ENCODE measurements at places on chromosomes 2 and 18.

- no peak for DNase-seq
Observed at GRCh38 chr2:191625446-191625845, 52.5 kb upstream of the NABP1 start.

DNA sequence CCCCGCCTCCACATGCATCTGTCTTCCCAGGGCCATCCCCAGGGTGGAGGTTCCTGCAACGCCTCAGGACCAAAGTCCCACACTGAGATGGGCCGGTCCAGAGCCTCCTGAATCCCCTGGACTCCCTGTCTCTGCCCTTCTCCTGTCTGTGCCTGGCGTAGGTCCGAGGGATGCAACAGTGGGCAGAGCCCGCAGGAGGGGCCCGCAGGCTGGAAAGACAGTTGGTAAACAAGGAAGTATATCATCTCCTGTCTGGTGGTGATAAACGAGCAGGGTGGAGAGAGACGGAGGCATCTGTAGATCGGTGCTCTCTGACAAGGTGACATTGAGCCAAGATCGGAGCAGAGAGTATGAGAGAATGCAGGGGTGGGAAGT lies 72.6 kb upstream of the RAB6C start:
- DNase-seq: no peak

DNA sequence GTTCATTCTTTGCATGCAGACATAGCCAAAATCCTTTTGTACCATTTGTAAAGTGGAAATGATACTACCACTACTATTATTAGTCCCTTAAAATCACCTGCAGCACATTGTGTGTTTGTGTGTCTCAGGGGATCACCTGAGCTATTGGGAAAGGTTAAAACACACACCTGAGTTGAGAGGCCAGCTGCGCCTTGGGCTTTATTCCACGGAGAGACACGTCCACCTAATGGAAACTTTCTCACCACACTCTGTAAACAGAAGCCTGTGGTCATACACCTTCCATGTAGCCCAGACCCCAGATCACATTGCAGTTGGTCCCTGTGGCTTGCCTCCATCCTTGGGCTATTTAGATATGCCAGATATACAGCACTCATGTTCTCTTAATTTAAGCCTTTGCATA lies 81.8 kb upstream of the SH3BP4 start:
- no peak for DNase-seq

DNA sequence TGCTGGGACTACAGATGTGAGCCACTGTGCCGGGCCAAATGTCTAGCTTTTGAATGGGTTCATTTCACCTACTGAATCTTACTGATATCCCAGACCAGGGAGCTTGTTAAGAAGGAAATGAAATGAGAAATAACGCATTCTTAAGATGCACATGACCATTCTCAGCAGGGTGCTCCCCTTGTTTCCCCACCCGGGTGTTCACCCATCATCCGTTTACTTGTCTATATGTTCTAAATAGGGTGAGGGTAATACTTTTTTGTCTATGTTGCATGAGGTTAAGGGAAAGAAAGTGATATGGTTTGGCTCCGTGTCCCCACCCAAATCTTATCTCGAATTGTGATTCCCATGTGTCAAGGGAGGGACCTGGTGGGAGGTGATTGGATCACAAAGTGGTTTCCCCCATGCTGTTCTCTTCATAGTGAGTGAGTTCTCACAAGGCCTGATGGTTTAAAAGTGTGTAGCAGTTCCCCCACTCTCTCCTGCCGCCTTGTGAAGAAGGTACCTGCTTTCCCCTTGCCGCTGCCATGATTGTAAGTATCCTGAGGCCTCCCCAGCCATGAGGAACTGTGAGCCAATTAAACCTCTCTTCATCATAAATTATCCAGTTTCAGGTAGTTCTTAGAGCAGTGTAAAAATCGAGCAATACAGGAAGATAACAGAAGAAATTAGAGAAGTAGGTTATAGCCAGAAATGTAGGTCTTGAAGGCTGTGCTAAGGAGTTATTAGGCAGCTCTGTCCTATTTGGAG lies 129.1 kb downstream of the DDX1 start:
- DNase-seq: no peak

- no peak for DNase-seq
Observed at GRCh38 chr2:1652034-1652790, 92.1 kb downstream of the PXDN start.

- DNase-seq: no peak
Observed at GRCh38 chr2:98565286-98565860, 42.9 kb downstream of the COA5 start.

DNA sequence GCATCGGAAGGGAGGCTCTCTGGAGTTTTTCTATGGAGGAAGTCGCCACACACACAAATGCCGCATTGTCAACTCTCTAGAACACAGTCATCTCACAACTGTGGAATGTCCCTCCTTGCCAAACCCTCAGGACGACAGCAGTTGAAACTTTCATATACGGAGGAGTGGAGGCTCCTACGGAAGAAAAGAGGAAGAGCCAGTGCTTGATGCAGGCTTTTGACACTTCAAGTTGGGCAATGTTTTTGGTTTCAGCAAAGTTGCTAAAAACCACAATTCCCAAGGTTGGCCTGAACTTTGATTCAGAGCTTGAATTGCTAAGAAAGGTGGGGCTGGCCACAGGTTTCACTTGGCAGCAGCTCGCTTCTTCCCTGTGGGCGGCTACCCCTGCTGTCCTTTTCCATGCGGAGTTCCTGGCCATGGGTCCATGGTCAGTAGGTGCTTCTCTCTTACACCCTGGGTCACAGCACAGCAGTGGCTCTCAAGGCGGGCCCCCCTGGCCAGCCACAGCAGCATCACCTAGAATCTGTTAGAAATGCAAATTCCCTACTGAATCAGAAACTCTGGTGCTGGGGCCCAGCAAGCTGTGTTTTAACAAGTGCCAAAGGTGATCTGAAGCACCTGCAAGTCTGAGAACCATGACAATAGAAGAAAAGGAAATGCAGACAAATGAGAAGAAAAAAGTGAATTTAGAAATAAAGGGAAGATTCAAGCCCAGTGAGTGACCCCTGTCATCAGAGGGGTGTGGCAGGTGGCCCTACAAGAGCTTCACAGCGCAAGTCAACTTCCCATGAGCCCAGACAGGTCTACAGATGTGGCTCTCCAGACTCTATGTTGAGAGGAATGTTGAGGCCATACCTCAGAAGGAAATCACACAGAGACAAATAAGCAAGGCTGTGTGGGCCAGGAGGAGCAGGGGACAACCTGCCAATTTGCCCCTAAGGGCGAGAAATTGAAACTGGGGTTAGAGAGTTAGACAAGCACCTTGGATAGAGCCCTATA lies 856.4 kb downstream of the RNF144A start:
- peak; percentile 13 for DNase-seq

DNA sequence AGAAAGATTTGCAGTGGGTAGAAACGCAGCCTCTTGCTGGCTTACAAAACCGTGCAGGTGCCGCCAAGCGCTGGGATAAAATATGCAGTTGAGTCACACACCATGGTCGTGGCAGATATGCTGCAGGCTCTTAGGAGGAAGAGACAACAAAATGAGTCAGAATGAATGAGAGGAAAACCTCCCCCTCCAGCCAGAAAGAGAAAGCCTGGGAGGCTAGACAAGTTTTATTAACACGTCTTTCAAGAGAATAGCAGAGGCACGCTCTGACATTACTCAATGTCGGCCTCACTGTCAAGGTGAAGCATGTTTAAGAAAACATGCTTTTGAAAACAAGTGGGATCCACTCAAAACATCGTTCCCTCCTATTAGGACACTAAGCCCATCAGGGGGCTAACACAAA lies 37.1 kb upstream of the ZCCHC2 start:
- peak; percentile 9 for DNase-seq

GRCh38 chr2:153536115-153536514 lies 57.6 kb upstream of the RPRM start:
- no peak for DNase-seq

DNA sequence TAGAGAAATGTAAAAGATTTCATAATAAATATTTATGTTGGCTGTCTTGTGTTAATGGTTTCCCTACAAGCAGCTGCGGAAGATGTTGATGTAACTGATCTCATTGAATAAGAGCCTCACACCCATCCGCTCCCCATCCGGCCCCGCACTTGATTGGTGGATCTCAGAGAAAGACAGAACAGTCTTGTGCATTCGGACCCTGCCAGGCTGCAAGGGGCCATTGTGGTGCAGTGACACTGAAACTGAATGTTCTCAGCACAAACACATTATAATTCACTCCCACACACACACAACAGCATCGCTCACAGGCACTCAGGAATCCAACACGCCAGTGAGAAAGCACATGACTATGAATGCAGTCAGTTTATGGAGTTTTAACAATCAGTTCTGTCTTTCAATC lies 47.8 kb downstream of the PRELID3A start:
- no peak for DNase-seq

DNA sequence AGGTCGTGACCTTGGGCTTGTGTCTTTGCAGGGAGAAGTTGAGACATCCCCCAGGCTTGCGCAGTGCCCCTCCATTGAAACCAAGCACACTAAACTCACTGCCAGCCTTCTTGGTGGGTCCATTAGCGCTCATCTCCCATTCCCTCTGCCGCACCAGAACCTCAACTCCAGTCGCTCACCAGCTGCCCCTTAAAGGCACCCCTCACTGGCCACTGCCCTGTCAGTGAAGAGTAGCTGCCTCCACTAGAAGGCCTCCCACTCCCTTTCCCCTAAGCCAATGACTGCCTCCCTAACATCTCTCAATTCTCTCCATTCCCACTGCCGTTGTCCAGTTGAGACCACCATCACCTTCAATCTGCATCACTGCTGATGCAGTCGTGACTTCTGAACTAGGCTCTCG lies 114.8 kb upstream of the EPC2 start:
- DNase-seq: no peak

DNA sequence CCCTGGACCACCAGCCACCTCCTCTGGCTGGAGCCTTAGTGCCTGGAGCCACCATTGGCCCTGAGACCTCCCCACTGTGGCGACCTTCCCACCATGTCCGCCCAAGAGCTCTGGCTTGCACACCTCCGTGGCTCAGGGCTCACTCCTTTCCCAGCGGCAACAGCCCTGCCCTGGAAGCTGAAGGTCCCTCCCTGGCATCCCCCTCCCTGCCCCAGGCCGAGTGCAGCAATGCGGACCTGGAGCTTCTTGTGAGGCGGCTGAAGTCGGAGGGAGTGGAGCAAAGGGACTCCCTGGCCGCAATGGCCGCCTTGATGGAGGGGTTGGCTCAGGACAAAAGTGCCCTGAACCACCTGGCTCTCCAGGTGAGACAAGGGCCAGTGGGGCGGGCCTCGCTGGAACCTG lies 28.6 kb downstream of the CROCC2 start:
- no peak for DNase-seq

GRCh38 chr2:133407341-133407740 lies 160.9 kb downstream of the NCKAP5 start:
- no peak for DNase-seq

GRCh38 chr18:62755946-62756345 lies 40.6 kb downstream of the PHLPP1 start:
- no peak for DNase-seq

GRCh38 chr2:86301009-86301408 lies 36.4 kb downstream of the REEP1 start:
- no peak for DNase-seq

- peak; percentile 10 for DNase-seq
Observed at GRCh38 chr2:111209045-111209514, 88.4 kb downstream of the BCL2L11 start.

GRCh38 chr2:232235716-232236115 lies 142.8 kb upstream of the ALPP start:
- no peak for DNase-seq

- no peak for DNase-seq
Observed at GRCh38 chr18:26575865-26576217, 27.5 kb upstream of the KCTD1 start.

- peak; percentile 1 for DNase-seq
Observed at GRCh38 chr18:63365876-63366212, 1.2 kb downstream of the KDSR start.

DNA sequence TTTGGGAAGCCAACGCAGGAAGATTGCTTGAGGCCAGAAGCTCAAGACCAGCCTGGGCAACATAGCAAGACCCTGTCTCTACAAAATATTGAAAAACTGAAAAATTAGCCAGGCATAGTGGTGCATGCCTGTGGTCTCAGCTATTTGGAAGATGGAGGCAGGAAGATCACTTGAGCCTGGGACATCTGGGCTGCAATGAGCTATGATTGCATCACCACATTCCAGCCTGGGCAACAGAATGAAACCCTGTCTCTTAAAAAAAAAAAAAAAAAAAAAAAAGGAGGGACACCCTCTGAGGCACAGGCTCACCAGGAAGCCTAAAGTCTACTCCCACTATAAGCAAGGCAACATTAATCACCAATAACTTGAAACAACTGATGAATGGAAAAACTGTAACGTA lies 151.1 kb downstream of the CCDC148 start:
- no peak for DNase-seq

DNA sequence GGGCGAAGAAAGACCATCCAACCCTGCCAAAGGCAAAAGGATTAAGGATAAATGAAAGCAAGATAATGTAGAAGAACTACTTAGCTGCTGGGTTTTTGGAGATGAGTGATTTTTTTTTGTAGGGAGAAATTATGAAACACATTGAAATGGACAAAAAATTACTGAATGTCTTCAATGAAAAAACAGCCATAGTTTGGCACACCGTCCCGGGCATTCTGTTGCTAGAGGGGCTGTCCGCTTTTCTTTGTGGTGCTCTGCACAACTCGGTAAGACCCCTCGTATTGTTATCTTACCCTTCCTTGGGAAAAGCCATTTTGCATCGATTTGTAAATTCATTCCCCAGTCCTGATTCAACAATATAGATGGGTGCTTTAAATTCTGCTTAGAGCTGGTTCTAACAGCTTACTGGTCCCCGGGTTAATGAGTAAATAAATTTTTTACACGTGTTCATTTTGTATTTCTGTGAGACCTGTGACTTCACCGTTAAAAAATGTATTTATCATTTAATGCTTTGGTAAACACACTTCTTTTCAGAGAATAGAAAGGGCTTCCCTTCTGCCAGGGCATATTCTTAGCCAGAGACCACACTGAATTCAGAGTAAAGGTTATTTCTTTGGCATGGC lies 912 bp upstream of the LAPTM4A start:
- DNase-seq: no peak

GRCh38 chr2:219277703-219278654 lies 1.2 kb upstream of the DNAJB2 start:
- DNase-seq: peak; percentile 68

GRCh38 chr18:4599312-4599711 lies 144.2 kb upstream of the DLGAP1 start:
- no peak for DNase-seq

- DNase-seq: no peak
Observed at GRCh38 chr2:134254824-134255223, 952 bp downstream of the MGAT5 start.

GRCh38 chr18:55144193-55144930 lies 185.1 kb upstream of the CCDC68 start:
- no peak for DNase-seq

GRCh38 chr2:68700560-68700959 lies 34.1 kb upstream of the ARHGAP25 start:
- no peak for DNase-seq

GRCh38 chr18:24259869-24260641 lies 121.2 kb downstream of the CABYR start:
- DNase-seq: no peak

- no peak for DNase-seq
Observed at GRCh38 chr2:148742373-148742772, 97.8 kb downstream of the EPC2 start.

DNA sequence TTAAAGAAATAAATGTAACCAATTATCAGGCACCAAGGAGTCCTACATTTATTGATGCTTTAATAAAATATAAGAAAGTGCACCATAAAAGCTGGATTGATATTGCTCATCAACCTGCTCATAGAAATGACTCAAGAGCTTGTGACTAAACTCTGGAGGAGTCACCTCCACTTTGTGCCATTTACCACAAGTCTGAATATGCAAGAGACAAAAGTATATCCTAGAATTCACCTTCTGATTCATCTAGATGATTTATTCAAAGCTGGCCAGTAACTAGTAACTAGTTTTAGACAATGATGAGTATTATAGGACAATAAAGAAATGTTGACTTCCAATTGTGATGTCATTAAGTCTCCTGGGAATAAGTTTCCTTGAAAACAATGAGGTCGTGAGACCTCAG lies 146.0 kb upstream of the SOX11 start:
- DNase-seq: no peak

Measured in activated T-cell treated with anti-CD3 and anti-CD28 coated beads for 48 hours (primary cell).